ENCODE measurements at places on chromosomes 4 and X.
A peak's percentile ranks its signal among the peaks of the same experiment; 100 is the strongest.

DNA sequence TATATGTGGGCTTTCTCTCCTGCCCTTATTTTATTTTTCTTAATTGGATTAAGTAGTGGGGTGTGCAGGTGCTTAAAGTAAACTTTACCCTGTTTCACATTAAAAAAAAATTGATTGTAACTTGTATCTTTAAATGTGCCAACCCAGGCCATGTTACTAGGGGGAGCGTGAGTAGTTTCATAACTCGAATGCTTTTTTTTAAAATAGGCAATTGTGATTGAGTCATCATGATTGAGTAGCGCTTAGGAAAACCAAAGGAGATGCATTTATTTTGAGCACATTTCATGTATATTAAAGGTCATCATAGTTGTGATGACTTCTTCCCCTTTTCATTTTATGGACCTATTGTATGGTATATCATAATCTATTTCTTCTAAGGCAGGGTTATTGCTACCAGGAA is 32.2 kb downstream of the GPAT3 start:
- DNase-seq = peak; percentile 78

DNA sequence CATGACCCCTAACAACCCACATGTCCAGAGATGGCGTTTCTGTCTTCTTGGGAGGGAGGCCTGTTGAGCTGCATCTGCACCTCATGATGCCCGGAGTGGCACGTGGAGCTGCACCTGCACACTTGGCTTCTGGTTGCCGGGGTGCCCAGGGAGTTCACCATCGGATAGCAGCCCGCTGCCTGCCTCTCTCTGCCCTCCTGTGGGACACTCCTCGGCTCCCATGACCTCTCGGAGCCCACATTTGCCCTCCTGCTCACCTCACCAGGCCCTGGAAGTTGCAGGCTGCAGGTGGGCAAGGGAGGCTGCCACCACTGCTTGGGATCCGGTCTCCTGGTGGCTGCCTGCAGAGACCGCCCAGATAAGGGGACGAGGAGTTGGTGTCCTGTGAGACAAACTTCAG is 74.1 kb downstream of the TRAPPC11 start:
- no peak for DNase-seq

DNA sequence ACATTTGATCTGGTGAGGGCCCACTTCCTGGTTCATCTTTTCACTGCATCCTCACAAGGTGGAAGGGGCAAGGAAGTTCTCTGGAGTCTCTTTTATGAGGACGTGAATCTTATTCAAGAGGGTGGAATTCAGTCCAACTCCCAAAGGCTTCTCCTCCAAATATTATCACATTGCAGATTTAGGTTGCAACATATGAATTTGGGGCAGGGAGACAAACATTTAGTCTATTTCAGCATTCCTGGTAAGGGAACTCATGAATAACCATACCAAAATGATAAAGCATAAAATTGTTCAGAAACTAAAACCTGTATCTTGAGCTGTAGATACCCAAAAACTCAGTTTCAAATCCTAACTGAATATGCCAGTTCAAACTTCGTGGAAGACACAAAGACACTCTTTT is 246.8 kb downstream of the QDPR start:
- no peak for DNase-seq

- DNase-seq = no peak
Measured at GRCh38 chrX:134258202-134258601, 21.2 kb downstream of the CCDC160 start.

DNA sequence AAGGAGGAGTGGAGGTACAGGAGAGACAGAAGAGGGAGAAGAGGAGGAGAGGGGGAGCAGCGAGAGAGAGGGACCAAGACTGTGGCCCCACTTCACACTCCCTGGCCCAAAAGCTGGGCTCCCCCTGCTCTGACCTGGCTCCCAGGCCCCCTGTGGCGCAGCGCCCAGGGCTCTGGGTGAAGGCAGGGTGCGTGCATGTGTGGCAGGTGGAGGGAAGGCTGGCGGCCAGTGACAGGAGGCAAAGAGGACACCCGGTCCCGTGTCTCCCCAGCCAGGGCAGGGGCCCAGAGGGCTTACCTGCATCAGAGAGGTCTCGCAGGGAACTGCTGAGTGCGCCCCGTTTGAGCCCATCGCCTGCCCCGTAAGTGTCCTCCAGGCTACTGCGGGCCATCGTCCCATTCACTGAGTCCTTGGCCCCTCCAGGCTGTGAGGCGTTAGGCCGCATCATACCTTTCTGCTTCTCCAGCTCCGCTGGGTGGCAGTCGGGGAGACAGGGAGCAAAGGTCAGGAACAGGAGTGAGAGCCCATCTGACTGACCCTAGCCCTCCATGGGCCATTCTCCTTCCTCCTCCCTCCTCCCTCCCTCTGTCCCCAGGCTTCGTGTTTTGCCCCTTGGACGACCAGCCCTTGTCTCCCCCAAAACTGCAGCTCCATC is 11.1 kb upstream of the KDM5C start:
- no peak for DNase-seq

- peak; percentile 68 for DNase-seq
Measured at GRCh38 chr4:40998675-40999358, 215.5 kb downstream of the APBB2 start.

DNA sequence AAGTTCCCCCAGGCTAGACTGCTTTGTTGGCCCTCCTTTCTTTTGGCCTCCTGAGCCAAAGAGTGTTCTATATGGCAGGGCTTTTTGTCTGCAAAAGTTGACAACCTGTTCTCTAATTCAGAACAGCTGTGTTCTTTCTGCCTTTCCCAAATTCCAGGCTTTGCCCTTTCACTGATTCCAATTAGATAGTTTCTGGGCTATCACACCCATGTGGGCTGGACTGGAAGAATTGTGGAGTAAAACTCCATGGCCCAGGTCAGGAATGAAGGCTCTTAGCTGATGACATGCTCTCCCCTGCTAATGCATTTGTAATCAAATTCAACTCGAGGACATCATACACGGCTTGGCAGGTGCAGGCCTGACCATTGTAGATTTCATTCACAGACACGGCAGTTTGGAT is 19.4 kb downstream of the BMP3 start:
- DNase-seq = no peak

- no peak for DNase-seq
Measured at GRCh38 chrX:72201836-72202536, 20.4 kb downstream of the PIN4 start.

- DNase-seq = no peak
Measured at GRCh38 chr4:41679991-41680390, 68.5 kb downstream of the PHOX2B start.

DNA sequence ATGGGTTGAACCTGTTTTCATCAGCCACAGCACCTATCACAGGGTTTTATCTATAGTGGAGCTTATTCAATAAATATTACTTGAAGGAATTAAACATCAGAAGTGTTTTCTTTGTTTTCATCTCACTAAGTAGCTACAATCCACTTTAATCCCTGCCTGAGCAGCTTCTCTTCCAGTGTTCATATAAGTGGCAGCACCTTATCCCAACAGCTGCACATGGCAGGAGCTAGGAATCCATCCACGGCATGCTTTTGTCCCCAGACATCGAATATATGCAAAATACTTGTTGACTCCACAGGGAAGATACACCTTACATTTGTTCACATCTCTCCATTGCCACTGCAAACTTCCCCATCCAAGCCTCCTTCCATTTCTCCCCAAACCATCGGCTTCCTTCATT is 549.8 kb upstream of the FAM241A start:
- DNase-seq = no peak

GRCh38 chr4:150990250-150990649 is 24.8 kb downstream of the LRBA start:
- DNase-seq = no peak

GRCh38 chr4:169219440-169219839 is 51.3 kb downstream of the SH3RF1 start:
- DNase-seq = no peak

GRCh38 chrX:65671966-65672365 is 4.5 kb downstream of the MSN start:
- DNase-seq = no peak

- no peak for DNase-seq
Measured at GRCh38 chr4:182306792-182307507, 63.7 kb downstream of the TENM3 start.

GRCh38 chrX:107465932-107466620 is 16.6 kb downstream of the FRMPD3 start:
- no peak for DNase-seq

- no peak for DNase-seq
Measured at GRCh38 chrX:45860450-45860849, 659.8 kb upstream of the DIPK2B start.

- DNase-seq = peak; percentile 64
Measured at GRCh38 chrX:136767104-136767941, 13.4 kb downstream of the ARHGEF6 start.

GRCh38 chrX:103776546-103776945 is at the start of gene PLP1:
Gene PLP1 (plus strand): TSS chrX:103776840. CDS start chrX:103776996, 156 bp downstream.
- no peak for DNase-seq

GRCh38 chrX:101759000-101759399 is 99.3 kb upstream of the ARMCX2 start:
- peak; percentile 9 for DNase-seq

DNA sequence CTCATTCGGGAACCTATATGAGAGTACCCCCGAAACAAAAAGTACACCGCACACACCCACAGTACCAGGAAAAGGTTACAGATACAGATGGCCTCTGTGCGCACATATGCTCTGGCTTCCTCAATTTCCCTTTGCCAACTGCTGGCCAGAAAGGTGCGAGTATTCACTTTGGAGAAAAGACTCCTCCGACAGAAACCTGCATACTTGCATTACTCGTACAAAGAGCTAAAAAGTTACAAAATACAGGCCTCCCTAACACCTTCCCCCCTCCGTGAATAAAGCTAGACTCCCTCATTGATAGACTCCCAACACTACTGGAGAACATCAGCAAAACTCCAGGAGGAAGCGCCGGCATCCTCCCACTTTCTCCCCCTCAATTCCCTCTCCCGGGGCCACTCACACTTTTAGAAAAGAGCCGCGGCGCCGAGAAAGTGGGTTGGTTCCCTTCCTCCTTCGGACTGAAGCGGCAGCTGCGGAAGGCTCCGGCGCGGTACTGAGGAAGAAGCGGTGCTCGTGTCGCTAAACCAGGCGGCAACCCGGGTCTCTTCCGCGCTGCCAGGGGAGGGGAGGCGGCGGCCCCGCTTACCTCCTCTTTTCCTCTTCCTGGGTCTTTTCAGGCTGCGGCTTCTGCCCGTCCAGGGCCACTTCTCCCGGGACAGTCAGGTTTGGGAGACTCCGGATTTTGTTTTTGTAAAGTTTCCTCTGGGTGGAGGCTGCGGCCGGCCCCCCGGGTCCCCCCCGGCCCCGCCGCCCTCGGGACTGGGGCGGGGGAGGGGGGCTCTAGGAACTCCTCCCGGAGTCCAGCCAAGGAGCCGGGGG is 1.1 kb downstream of the FBXW7 start:
- DNase-seq = peak; percentile 64

- no peak for DNase-seq
Measured at GRCh38 chrX:397575-397974, 10.9 kb upstream of the PPP2R3B start.

DNA sequence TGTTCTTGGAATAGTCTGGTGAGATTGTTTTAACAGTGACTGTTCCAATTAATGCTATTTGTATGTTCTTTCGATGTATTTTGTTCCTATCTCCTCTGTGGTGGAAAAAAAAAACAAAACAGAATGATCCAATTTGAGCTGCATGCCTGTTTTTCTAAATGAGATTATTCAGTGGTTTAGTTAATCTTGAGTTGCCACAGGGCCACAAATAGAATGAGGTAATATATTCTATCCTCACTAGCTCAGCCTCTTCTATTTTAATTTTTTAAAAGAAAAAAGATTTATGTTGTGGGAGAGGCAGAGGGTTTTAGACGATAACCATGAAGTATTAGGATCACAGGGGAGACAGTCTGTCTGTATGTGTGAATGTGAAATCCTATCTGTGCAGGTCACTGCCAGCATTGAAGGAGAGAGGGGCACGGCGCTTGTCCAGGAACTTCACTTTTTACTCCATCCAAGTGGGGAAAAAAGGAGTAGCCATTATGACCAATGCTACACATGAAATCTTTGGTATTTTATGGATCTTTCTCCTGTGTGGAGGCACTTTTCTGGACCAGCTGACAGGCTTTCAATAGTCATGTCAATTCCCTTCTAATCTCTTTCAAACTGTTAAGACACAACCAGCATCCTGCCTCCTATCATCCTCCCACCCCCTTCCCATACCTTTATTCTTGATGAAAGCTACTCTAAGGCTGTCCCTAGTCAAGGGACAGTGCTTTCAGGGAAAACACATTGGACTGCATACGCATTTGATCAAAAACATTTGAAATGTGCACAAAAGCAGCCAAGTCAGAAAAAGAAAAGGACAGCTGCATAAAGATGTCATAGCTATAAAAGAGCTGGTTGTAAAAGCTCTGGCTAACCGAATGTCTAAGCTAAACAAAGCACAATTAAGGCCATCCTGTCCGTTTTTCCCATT is 1063.8 kb upstream of the INTU start:
- no peak for DNase-seq

GRCh38 chrX:21717802-21718201 is 40.1 kb downstream of the SMPX start:
- DNase-seq = no peak

GRCh38 chr4:3704669-3705068 is 61.5 kb upstream of the ADRA2C start:
- DNase-seq = no peak

DNA sequence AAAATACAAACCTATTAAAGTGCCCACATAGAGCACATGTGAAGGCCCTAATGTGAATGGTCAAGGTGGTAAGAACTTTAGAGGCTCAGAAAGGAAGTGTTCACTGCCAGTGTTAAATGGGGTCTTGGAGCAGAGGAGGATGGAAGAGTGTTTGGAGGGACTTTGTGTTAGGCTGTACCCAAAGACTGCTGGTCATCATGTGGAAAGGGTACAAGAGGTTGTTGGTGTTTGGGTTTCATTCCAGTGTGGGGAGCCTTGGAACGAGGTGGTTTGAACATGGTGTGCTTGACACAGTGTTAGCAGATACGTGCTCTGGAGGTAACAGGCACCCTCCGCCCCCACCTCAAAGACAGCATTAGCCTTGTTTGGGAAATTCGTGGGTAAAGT is 73.1 kb downstream of the RAPGEF2 start:
- DNase-seq = no peak

DNA sequence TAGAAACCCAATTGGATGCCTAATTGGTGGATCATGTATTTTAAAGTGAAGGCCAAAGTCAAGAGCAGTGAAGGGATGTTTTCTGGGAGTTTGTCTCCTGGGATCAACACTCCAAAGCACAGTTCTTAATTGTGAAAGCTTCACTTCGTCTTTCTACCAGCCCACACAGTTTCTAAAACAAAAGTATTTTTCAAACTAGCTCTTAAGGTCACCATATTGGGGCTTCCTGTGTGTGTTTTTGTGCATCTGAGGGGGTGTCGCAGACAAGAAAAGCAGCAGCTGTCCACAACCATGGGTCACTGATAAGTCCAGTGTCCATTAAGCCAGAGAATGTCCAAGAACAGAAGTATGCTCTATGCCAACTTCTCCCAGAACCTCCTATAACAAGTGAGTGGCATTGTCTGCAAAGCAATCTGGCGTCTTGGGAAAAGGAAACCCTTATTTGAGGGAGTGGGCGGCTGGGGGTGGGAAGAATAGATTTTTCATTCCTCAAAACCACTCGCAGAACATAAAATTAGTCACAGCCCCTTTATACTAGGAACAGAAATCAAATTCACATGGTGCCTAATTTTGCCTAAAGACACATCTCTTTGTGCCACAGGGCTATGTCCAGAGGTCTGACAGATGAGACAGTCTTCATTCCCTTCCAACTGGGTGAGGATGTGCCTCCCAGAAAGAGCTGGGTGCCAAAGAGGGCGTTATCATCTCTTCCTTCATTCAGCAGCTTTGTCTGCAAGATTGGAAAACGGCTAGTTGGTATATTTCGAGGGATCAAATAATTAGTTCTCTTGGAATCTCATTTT is 610.4 kb downstream of the BCOR start:
- DNase-seq = no peak

GRCh38 chrX:70084592-70085240 is 22.5 kb downstream of the OTUD6A start:
- DNase-seq = no peak

Data from CD14-positive monocyte (primary cell).